ENCODE measurements at places on chromosomes 6 and 20.

GRCh38 chr20:53210931-53211330 is 238.8 kb downstream of the TSHZ2 start:
- DNase-seq = no peak

GRCh38 chr6:166618866-166619761 is 7.9 kb downstream of the RPS6KA2 start:
- no peak for DNase-seq

DNA sequence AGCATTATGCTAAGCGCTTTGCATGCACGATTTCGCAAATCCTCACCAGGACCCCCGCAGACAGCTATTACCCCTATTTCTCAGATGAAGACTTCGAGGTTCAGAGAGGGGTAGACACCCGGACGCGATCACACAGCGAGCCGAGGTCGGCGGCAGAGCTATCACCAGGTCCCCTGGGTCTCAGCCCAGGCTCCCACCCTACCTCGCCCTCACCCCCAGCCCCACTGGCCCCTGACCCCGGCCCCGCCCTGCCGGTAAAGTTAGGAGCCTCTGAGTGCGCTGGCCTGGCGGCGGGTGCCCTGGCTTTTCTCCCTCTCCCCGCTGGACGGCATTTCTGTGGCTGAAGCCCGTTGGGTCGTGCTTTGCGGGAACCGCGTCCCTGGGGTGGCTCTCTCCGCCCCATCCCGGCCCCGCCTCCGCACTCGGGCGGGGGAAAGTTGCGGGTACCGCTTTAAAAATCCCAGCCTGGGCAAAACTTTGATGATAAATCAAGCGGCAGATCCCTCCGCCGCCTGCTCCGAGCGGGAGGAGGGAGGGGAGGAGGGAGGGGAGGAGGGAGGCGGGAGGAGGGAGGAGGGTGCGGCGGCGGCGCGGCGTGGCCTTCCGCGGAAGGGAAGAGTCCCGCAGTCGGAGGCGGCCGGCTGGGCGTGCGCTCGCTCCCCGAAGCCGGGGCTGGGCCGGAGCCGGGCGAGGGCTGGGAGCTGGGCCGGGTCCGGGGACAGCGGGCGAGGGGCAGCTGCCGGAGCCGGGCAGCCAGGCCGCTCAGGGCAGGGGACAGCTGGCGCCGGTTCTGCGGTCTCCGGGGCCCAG is at the start of gene VSTM2L:
Gene VSTM2L, plus strand, starts transcription at position 624 of the 810 bp plus-strand sequence. CDS start 224 bp downstream, outside the sequence.
- no peak for DNase-seq

DNA sequence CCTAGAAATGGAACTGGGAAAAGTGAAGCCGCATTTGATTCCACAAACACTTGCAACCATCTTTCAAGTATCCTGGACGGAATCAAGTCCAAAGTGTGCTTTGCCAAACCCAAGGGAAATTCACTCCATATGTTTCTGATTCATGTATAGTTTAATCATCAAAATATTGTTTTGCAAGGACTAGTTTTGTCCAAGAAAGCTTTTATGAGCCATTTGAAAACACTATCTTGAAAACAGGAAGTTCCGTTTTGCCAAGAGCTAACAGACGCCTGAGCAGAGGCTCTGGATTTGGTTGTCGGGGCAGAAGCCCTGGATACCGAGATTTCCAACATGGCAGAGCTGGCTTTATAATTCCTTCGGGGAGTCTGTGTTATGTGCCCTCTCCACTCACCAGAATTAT is 251.1 kb downstream of the PHACTR1 start:
- no peak for DNase-seq

DNA sequence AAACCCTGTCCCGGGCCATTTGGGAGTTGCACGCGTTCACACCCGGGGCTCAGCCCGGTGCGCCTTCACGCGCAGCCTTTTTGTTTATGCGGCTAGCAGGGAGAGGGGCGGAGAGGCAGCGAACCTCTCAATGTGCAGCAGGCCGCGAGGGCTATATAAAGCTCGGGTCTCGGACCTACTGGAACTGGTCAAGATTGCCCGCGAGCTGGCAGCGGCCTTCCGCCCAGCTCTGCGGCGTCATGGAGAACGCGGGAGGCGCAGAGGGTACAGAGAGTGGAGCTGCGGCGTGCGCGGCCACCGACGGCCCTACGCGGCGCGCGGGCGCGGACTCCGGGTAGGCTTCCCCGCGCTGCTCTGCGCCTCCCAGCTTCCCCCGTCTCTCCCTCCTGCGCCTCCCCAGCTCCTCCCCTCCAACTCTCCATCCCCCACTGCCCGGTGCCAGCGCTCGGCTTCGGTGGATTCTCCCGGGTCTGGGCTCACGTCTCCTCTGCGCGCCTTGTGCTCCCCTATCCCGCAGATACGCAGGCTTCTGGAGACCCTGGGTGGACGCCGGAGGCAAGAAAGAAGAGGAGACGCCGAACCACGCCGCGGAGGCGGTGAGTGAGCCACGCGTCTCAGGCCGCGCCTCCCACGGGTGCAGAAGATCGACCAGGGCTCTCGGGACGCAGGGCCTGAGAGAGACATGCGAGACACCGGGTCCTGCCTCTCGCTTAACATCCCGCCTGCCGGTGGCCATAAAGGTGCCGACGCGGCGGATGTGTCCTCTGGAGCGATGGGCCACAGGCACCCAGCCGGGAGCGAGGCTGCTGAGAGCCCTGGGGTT is at the start of gene RIPPLY2:
Gene RIPPLY2, plus strand, starts transcription at position 183 of the 823 bp plus-strand sequence. Its CDS starts 57 bp downstream, at position 240.
- peak; percentile 81 for DNase-seq

DNA sequence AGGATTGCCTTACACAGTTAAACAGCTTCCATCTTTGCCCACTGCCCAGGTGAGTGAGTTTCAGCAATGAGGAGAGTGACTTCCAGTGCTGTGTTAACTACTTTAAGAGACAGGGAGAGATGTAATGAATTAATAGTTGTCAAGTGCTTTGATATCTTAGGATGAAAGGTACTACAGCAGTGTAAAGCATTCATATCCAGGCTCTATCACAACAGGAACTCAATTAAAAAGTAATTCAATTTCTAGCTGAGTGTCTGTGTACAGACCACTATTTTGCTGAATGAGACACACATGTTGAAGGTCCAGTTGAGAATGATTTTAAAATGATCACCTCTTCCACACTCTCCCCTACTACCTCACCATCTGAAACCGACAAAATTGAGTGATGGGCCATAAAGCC is 70.7 kb upstream of the BEND3 start:
- DNase-seq = no peak

DNA sequence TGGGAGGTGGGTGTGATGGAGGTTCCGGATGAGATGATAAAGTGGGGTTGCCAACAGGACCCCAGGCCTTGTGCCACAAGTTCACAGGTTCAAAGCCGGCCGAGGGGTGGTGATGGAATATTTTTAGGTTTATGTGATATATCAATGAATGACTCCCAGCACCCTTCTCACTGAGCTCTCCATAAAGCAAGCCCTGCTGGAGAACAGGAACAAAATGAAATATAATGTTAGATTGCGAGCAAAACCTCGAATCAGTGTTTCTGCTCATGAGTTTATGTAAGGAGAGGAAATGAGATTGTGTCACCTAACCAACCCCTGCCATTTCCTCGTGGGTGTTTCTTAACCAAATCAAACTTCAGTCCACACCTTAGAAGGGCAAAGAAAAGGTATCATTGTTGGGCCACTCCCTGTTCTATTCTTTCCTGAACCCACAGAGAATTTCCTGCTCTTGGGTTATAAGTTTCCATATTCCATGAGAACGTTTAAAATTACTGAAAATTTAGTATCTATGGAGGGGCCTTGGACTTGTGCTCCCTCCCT is 192.2 kb upstream of the EXOC2 start:
- DNase-seq = no peak

DNA sequence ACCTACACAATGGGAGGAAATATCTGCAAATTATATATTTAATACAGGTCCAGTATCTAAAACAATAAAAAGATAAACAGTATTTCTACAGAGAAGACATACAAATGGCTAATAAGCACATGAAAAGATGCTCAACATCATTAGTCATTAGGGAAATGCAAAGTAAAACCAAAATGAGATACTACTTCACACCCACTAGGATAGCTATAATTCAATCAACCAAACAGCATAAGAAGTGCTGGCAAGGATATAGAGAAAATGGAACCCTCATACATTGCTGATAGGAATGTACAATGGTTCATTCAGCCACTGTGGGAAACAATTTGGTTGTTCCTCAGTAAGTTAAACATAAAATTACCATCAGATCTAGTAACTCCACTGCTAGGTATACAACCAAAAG is 48.7 kb downstream of the NUDT3 start:
- no peak for DNase-seq

DNA sequence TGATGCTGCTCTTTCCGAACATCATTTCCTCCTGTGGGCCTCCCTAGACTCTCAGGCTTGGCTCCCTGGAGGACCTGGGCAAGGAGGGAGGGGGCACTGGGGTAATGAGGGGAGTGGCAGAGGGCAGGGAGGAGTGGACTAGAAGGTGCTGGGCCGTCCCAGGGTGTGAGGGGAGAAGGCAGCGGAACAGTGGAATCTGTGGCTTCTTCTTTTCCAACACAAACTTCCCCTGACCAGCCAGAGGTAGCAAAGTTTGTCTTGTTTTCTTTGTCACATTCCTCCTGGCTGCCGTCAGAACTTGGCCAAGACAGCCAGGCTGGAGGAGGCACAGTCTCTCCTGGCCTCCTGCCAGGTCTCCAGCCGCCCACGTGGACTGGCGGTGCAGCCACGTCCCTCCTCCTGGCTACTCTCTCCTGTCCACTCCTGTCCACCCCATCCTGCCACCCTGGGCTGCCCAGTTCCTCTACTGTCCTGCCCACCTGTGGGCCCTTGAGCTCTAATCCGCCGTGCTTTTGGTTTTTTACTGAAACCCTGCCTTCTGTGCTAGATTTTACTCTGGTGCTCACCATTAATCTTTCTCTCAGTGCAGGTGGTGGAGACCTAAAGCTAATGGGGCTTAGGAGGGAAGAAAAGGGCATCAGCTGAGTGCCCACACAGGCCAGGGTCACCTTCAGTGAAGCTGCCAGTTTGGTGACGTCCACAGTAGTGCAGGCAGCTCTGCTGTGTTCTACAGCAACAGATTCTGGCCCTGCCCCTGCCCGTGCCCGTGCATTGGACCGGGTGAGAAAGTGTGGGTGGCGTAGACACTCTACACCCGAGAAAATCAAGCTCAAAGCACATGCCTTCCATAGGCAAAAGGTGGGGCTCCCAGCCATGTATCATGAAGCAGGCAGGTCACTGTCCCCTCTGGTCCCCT is 2.8 kb upstream of the CDSN start:
- no peak for DNase-seq

DNA sequence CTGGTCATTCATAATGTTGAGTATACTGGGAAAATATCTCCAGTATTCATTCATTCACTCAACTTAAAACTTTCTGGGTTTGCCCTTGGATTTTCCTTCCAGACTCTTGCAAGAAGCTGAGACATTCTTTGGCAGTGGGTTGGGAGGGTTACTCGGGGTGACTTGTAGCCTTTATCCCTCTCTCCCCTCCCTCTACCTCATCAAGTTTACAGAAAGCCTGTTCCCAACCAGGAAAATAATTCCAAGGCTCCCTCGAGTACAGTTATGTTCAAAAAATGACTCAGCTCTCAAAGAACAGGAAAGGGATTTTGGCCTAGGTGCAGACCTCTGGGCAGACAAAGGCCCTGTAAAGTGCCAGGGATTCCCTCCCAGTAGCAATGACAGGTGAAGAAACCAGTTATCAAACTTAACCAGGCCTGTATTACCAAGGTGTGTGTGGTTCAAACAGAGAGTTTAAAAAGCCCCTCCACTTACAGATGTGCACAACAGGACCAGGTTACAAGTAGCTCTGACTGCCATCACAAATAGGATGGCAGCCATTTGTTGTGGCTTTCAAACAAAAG is 22.2 kb downstream of the FKBP1A start:
- no peak for DNase-seq
